ENCODE measurements at places on chromosomes 6 and 20. TPM values are rescaled to one million over a fixed set of nuclear protein-coding genes. Genes with fewer than 3 reads are reported as not detected.

Gene MAP3K5
- 32.4 TPM for total RNA-seq

DNA sequence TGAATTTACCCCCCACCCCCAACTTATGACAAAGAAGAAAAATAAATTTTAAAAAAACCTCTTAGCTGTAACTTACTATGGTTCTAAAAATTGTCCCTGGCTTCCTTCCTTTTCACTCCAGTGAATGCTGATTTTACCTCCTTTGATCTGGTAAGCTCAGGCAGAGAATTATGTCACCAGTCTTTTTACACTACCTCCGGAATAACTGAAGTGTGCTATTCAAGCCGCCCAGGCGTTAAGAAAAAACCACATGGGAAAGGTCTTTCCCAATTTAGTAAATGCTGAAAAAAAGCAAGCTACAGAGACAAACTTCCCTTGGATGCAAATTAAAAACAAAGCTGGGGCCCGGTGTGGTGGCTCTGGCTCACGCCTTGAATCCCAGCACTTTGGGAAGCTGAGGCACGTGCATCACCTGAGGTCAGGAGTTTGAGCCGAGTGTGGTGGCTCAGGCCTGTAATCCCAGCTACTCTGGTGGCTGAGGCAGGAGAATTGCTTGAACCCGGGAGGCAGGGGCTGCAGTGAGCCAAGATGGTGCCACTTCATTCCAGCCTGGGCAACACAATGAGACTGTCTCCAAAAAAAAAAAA is 12.4 kb downstream of the SNX5 start:
- no peak for DNase-seq

Gene C20orf141
- total RNA-seq, result not detected

Gene HLA-DQA2
- 0.63 TPM for total RNA-seq

DNA sequence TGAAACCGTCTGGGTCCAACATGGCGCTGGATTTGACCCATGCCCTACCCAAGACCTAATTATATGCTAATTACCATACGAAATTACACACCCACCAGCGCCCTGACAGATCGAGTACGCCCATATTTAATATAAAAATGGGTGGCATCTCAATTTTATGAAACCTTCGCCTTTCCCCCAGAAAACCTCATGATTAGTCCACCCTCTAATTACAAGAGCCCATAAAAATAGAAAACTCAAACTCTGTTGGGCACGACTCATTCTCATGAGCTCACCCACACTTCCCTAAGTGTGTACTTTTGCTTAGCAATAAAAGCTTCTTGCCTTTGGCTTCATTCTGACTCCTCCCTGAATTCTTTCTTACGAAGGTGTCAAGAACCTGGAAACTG is 136.4 kb downstream of the OR2B2 start:
- no peak for DNase-seq

Gene RAMACL
- total RNA-seq, result 10.8 TPM

DNA sequence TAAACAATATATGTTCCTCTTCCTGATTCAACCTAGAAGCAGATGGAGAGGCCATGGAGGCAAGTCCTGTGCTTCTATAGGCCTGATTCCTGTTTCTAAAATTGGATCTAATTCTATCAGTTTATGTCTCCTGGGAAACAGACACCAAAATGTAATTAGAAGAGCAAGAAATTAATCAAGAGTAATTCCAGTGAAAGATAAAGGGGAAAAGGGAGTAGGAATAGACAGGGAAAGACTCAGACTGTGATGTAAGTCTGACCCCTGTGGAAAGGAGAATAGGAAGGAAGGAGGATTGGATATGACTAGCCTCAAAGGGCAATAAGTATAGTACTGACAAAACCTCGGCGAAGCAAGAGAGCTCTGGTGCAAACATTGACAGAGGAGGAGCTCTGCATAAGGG is 33.9 kb upstream of the FBXO30 start:
- no peak for DNase-seq

DNA sequence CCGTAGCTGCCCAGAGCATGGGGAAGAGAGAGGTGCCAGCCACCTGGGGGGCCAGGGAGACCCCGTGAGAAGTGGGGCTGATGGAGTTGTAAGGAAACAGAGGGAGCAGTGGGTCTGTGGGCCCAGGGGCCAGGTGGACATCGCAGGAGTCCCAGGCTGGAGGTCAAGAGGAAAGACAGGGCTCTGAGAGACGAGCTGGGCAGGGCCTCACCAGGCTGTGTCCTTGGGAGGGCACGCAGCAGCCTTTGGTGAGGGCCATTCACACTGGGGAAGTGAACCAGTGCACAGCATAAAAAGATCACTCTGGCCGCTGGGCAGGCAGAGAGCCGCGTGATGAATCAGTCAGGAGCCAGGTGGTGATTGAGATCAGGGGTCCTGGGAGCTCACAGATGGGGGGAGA is 73.9 kb upstream of the FOXQ1 start:
- no peak for DNase-seq

Gene TGM3
- total RNA-seq, result not detected

Gene VWA7
- 0.66 TPM for total RNA-seq

GRCh38 chr6:85058806-85059205 is 294.4 kb upstream of the TBX18 start:
- DNase-seq, result no peak

DNA sequence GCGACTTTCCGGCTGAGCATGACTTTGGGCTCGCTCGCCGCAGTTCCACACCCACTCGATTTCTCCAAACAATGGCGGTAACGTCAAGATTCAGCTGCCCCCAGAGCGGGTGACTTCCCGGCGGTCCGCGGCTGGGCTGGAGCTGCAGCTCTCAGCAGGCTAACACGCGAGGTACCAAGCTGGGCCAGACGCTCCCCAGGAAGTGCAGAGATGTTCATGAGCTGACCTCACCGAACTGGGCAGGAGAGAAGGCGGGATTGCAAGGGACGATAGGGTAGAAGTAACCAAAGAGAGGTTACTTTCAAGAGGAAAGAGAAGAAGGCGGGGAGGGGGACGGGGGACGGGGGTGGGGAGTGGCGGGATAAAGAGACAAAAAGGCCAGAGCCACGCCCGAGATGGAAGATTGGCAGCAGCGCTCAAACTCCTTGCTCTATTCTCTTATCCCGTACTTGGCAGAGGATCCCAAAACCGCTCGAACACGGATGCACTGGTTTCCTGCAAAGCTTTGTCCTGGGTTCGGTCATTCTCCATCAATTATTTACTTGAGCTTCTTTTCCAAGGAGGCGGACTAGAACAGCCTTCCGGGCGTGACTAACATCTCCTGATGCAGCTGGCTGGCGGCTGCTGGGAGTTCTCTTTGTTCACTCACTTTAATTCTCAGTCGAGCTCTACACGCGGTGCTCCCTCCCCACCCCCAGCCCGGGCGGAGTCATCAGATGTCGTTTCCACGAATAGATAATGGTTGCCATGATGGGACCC is at the start of gene MTCL3:
MTCL3 (minus strand) TSS at position 626 of the 759 bp plus-strand sequence.
- DNase-seq, result no peak

Gene SNAP25
- total RNA-seq, result 0.39 TPM

Gene FAM184A
- 5.7 TPM for total RNA-seq

GRCh38 chr20:42212391-42212790 is 594.2 kb upstream of the CHD6 start:
- DNase-seq, result no peak

- no peak for DNase-seq
Observed at GRCh38 chr6:2165286-2165685, 80.1 kb downstream of the GMDS start.

DNA sequence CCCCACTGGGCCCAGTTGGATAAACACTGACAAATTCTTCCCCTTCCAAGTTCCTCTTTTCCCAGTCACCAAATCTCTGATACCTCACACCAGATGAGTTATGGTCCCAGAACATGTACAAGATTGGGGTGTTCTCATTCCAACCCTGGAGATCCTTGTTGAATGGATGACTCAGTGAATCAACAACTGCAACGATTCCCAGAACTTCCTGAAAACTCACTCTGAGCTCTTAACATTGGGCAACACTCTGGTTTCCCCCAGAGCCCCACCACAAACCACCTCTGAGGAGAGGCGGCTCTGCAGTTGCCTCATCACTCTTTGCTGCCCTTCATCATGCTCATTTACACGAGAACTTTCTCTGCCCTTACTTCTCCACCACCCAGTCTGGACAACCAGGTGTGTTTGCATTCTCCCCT is 115.2 kb downstream of the MRPL14 start:
- DNase-seq, result no peak

DNA sequence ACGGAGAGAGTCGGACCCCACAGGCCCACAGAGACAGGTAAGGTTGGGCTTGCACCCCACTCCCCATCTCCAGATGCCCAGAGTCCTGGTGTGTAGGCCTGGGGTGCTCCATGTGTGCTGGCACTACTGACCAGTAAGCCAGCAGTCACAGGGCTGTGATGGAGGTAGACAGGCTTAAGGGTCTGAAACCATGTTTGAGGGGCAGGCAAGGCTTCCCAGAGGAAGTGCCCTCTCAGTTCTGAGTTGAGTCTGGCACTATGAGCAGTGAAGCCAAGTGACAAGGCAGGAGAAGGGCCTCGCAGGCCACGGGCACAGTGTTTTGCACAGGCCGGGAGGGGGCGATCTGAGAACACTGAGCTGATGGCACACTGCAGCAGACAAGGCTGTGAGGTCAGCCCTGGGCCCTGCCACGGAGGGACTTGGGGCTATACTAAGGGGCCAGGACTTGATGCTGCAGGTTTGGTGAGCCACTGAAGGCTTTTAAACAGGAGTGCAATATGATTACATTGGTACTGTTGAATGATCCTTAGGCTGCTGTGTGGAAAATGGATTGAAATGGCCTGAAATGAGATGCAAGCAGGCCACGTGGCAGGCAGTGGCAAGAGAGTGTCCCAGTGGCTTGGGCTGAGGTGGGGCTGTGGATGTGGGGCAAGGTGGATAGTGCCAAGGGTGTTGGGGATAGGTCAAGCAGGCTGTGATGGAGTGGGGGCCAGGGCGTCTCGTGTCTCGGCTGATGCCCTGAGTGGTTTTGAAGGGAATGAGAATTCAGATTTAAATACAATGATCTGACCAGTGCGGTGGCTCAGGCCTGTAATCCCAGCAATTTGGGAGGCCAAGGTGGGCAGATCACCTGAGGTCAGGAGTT is 20.3 kb downstream of the TTBK1 start:
- peak; percentile 42 for DNase-seq

GRCh38 chr20:34624629-34625028 is 52.3 kb downstream of the PIGU start:
- no peak for DNase-seq

DNA sequence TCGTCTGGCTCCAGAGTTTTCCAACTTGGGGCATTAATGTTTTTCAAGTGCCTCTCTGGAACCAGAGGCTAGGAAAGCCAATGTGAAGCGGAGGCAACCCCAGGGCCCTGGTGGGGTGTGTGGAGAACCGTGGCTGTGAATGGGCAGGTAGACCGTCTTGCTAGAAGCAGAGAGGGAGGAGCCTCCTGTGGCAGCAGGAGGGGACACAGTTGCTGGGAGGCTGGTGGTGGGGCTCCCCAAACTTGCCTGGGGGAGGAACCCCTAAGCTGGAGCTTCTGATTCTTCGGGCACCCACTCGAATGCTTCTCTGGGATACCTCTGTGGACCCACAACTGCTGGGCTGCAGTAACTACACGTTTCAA is 65.3 kb upstream of the APCDD1L start:
- no peak for DNase-seq

Gene SPATS1
- not detected for total RNA-seq

Gene TMC2
- 0.22 TPM for total RNA-seq

Gene BEND3
- total RNA-seq, result 2.1 TPM

GRCh38 chr6:162478192-162478671 is 249.3 kb downstream of the PRKN start:
- no peak for DNase-seq

Gene BPIFA3
- total RNA-seq, result not detected

Data from tibial nerve (tissue), 4 donors.